CD4-positive, alpha-beta memory T cell (primary cell): ENCODE measurements at places on chromosomes 1 and 21. TPM values are rescaled to one million over a fixed set of nuclear protein-coding genes. Genes with fewer than 3 reads are reported as not detected.

The OR2L5 gene
- total RNA-seq, result 0.23 TPM

The TMCC2 gene
- 0.90 TPM for total RNA-seq

The CCDC17 gene
- 7.6 TPM for total RNA-seq

The ATP1A1 gene
- 256 TPM for total RNA-seq

The HRNR gene
- not detected for total RNA-seq

The DMRTA2 gene
- not detected for total RNA-seq

The PAQR6 gene
- 1.7 TPM for total RNA-seq

The CCDC27 gene
- total RNA-seq, result not detected

The RC3H1 gene
- 49.2 TPM for total RNA-seq

The MRAP gene
- not detected for total RNA-seq

The SRGAP2 gene
- 49.0 TPM for total RNA-seq

- no peak for DNase-seq
These were observed 116.4 kb upstream of the KCNJ15 start for GRCh38 chr21:38140207-38140903.

GRCh38 chr1:198901266-198901665 lies 262.4 kb downstream of the PTPRC start:
- DNase-seq, result no peak

DNA sequence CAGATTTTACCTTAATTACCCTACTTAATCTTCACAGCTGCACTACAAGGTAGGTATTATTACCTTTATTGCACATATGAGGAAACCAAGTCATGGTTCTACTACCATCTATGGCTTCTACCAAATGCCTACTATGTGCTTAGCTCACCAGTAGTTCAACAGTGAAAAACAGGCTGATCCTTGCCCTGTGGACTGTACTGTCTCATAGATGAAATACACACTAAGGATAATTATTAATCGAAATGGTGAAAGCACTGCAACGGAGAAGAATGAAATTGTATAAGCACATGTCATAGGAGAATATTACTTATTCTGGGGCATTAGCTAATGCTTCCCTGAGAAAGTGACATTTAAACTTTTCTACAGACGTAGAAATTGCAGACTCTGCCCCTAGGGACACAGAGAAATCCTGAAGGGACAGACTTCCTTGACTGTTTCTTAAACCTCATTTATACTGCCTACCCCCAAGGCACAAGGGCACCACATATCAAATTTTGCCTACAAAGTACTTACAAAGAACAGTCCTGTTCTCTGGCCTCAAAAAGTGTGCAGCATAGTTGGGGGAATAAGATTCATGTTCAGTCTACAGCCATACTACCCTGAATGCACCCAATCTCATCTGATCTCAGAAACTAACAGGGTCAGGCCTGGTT lies 148.4 kb upstream of the ZC3H11B start:
- DNase-seq, result no peak

- peak; percentile 82 for DNase-seq
These were observed 675 bp downstream of the IFNAR1 start for GRCh38 chr21:33325222-33326067.

DNA sequence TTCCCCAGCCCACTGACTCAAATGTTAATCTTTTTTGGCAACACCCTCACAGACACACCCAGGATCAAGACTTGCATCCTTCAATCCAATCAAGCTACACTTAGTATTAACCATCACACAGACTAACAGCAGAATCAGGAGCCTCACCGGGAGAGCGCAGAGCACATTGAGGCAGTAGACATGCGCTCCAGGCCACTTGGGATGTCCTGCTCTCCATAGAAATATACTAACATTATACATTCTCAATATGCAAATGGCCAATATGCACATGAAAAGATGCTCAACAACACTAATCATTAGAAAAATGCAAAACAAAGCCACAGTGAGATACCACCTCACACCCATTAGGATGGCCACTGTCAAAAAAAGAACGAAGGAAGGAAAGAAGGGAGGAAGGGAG lies 135.0 kb upstream of the KCNE2 start:
- DNase-seq, result no peak

- DNase-seq, result no peak
These were observed 18.4 kb downstream of the RSPO1 start for GRCh38 chr1:37616330-37616729.

DNA sequence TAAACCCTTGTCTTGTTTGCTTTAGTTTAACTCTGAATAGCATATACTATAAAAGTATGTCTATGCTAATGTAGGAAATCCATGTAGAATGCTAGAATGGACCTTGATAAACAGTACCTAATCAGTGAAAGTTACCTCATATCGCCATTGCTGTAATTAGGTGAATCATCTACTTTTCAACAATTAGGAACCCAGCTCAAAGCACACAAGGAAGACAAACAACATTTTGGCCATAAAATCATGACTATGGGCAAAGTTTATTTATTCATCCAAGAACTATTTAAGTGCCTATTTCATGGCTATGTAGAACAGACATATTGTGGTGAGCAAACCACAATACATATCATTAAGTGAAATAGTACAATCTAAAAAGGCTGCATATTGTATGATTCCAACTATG lies 1043.2 kb downstream of the BRINP3 start:
- no peak for DNase-seq

- DNase-seq, result no peak
These were observed 797 bp upstream of the RSPH1 start for GRCh38 chr21:42496839-42497202.

GRCh38 chr1:219239518-219239917 lies 65.8 kb downstream of the LYPLAL1 start:
- no peak for DNase-seq

DNA sequence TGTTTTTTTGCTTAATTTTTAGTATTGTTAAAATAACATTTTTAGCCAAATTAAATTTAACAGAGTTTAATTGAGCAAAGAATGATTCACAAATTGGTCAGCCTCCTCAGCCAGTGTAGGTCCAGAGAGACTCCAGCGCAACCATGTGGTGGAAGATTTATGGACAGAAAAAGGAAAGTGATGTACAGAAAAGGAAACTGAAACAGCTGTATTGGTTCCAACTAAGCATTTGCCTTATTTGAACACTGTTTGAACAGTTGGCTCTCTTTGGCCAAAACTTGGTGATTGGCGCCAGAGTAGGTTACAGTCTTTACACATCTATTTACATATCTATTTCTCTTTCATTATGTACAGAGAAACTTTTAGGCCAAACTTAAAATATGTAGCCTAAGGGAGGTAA lies 19.4 kb downstream of the RPS6KC1 start:
- DNase-seq, result no peak

- peak; percentile 43 for DNase-seq
These were observed 808 bp downstream of the MAP3K21 start for GRCh38 chr1:233328142-233328921.

- no peak for DNase-seq
These were observed 1195.6 kb upstream of the ADGRL4 start for GRCh38 chr1:80202118-80202517.

DNA sequence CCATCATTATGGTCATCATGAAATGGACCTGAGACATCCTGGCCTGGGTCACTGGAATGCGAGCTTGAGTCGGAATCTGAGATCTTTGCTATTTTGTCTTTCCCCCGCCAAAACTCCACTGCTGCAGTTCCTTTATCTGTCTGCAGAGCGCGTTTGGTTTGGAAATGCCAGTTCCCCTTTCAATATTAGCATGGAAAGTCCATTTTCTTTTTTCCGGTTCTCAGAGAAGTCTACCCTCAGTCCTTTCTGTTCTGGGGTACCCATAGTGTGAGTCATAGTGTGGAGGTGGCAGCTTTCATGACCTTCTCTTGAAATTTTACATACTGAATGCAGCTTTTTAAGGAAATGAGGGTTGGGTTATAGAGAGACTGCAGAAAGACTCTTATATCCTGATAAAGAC lies 14.6 kb downstream of the CACNA1E start:
- DNase-seq, result no peak

DNA sequence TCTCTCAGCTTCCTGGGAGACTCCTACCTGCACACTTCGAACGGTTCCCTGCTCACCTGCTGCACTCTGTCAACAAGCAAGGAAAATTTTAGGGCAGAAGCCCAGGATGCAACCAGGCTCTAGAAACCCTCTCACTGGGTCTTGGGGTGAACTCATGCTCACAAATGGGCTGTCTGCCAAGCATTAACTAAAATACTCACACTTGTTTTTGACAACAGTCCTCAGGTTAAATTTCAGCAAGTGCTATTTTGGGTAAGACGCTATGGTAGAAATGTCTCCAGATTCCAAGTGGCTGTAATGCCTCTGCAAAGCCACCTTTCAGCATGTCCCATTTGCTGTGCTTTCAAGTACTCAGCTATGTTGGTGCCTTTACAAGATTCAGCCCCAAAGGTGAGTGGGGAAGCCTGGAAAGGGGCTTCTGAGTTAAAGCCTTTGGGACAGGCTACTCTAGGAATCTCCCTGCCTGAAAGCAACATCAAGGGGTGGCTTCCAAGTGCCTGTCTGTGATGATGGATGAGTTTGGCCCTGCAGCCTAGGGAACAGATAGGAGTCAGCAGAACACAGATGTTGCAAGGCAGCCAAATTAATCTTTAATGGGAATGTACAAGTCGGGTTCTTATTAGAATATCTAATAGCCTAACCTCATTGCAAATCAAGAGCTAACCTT lies 211.9 kb upstream of the SPAG17 start:
- no peak for DNase-seq

- no peak for DNase-seq
These were observed 843.1 kb downstream of the KCNT2 start for GRCh38 chr1:195765099-195765498.
